Spleen (tissue), 13 donors: ENCODE measurements at places on chromosomes 7 and 10. TPM values are rescaled to one million over a fixed set of nuclear protein-coding genes. Genes with fewer than 3 reads are reported as not detected.

Gene RNLS
- polyA plus RNA-seq: 5.1 TPM

Gene COL17A1
- 1.3 TPM for polyA plus RNA-seq

Gene LLCFC1
- polyA plus RNA-seq: not detected

Gene RNF32
- polyA plus RNA-seq: 0.61 TPM

Gene TMEM139
- 2.3 TPM for polyA plus RNA-seq

Gene LIPN
- 0.08 TPM for polyA plus RNA-seq

Gene TMEM178B
- polyA plus RNA-seq: 0.55 TPM

Gene FAM237B
- not detected for polyA plus RNA-seq

Gene SHLD2
- polyA plus RNA-seq: 16.6 TPM

Gene EPHB6
- 28.8 TPM for polyA plus RNA-seq

Gene HOXA7
- 0.55 TPM for polyA plus RNA-seq

Gene HOXA2
- 0.83 TPM for polyA plus RNA-seq

Gene VWA2
- 0.07 TPM for polyA plus RNA-seq

Gene SLC18A3
- not detected for polyA plus RNA-seq

Gene FKBP9
- 3.7 TPM for polyA plus RNA-seq

Gene MTERF1
- polyA plus RNA-seq: 11.7 TPM
